ENCODE measurements at places on chromosomes 6 and 20. TPM values are rescaled to one million over a fixed set of nuclear protein-coding genes. Genes with fewer than 3 reads are reported as not detected.

- H3K27ac ChIP-seq, result no peak overlapping the region
- no peaks in the 10 kb centered on the region for H3K4me1 ChIP-seq
- no peak for DNase-seq
- H3K27me3 ChIP-seq, result no peaks in the 10 kb centered on the region
- no peak overlapping the region for H3K4me3 ChIP-seq
These were observed 65.8 kb upstream of the THEMIS start for GRCh38 chr6:127966616-127967015.

GRCh38 chr6:112522587-112522986, 175.5 kb downstream of the RFPL4B start:
- H3K4me3 ChIP-seq, result no peak overlapping the region
- no peaks in the 10 kb centered on the region for H3K36me3 ChIP-seq
- no peak overlapping the region for H3K27ac ChIP-seq
- H3K4me1 ChIP-seq, result no peaks in the 10 kb centered on the region
- DNase-seq, result no peak

DEFB129 gene
- not detected for total RNA-seq

GRCh38 chr20:35698298-35699126, 640 bp downstream of the NFS1 start:
- no peaks in the 10 kb centered on the region for H3K27me3 ChIP-seq
- H3K27ac ChIP-seq, result peak overlapping the region; percentile 87
- peaks cover 53% of the 10 kb centered on the region for H3K36me3 ChIP-seq
- peak overlapping the region; percentile 69 for H3K4me3 ChIP-seq
- DNase-seq, result peak; percentile 28

DNA sequence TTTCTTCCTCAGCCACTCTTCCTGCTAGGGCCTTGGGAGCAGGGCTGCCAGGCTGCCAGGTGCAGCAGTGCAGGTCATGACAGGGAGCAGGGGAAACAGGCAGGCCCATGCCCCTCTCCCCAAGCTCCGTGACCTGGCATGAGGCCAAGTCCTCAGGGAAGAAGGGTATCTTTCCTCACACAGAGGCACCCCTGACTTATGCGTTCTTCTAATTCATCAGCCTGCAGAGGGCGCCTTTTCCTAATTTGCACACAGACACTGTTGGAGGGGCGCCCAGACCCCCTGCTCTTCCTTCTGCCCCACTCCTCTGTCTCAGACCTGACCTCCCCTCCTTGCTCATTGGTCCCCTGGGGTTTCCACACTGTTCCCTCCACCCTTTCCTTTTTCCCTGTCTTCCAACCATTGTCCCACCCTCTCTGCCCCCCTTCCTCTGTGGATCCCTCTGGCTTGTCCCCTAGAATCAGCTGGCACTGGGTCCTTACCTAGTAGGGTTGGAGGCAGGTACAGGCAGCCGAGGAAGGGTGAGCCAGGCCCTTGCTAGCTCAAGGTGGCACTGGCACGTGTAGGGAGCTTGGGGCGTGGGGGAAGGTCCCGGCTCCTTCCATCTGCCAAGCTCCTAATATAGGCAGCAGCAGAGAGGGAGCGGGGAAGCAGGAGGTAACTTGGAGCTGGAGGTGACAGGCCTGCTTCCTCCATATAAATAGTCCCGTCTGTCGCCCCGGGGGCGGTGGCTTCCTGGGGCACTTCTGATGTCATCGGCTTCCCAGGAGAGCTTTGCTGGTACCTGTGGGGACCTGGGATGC, 154.9 kb upstream of the MLN start:
- no peaks in the 10 kb centered on the region for H3K36me3 ChIP-seq
- H3K27me3 ChIP-seq, result no peaks in the 10 kb centered on the region
- peak; percentile 58 for DNase-seq
- no peaks in the 10 kb centered on the region for H3K4me1 ChIP-seq

- peak within 1 kb of the TSS; percentile 71 for H3K4me3 ChIP-seq
- H3K36me3 ChIP-seq, result peaks cover 9% of the 10 kb centered on the region
- peak; percentile 87 for DNase-seq
- peaks cover 16% of the 10 kb centered on the region for H3K4me1 ChIP-seq
- H3K27ac ChIP-seq, result peak within 1 kb of the TSS; percentile 86
These were observed at the start of gene CCN2 for GRCh38 chr6:131950767-131951575. Gene CCN2 (minus strand): TSS chr6:131951372. CDS start chr6:131951172, 200 bp downstream.

- H3K27ac ChIP-seq, result peak overlapping the region; percentile 91
- peak overlapping the region; percentile 91 for H3K4me3 ChIP-seq
- peaks cover 38% of the 10 kb centered on the region for H3K4me1 ChIP-seq
- H3K27me3 ChIP-seq, result no peaks in the 10 kb centered on the region
- peaks cover 73% of the 10 kb centered on the region for H3K36me3 ChIP-seq
These were observed 551 bp upstream of the ATP5F1E start for GRCh38 chr20:59032713-59033059.

- no peak for DNase-seq
- H3K4me3 ChIP-seq, result no peak overlapping the region
- peaks cover 45% of the 10 kb centered on the region for H3K36me3 ChIP-seq
- no peaks in the 10 kb centered on the region for H3K27me3 ChIP-seq
These were observed 45.3 kb downstream of the IGF2R start for GRCh38 chr6:160013987-160014868.

DNA sequence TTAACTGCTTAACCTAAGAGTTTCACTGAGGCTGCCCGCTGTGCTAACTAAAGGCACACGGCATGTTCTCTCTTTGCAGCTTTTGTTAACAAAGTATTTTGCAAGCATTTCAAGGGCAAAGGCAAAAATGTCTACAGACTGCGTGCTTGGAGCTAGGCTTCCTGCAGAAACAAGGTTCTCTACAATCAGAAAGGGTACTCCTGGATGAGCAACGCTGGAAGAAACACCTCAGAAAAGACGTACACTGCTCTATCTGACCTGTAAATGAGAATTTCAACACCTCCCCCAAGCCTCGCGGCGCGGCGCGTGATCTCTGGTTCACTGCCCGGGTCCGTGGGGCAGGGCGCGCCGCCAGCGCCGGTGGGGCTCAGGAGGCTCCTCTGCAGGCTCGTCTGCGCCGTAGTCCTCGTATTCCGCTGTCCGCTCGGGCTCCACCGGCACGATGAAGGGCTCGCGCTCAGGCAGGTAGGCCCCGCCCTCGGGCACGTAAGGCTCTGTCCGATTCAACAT, 120.9 kb downstream of the COL12A1 start:
- H3K27ac ChIP-seq, result no peak overlapping the region
- H3K36me3 ChIP-seq, result no peaks in the 10 kb centered on the region
- DNase-seq, result peak; percentile 76
- peak overlapping the region; percentile 31 for H3K4me3 ChIP-seq
- H3K4me1 ChIP-seq, result no peaks in the 10 kb centered on the region

TAB2 gene
- total RNA-seq, result 65.8 TPM

EEF1A2 gene
- 0.67 TPM for total RNA-seq

- H3K36me3 ChIP-seq, result peaks cover 17% of the 10 kb centered on the region
- no peak for DNase-seq
- peak overlapping the region; percentile 98 for H3K27ac ChIP-seq
- H3K4me1 ChIP-seq, result peaks cover 79% of the 10 kb centered on the region
- no peaks in the 10 kb centered on the region for H3K27me3 ChIP-seq
- H3K4me3 ChIP-seq, result no peak overlapping the region
These were observed 6.3 kb downstream of the ZMYND8 start for GRCh38 chr20:47350181-47350550.

DIDO1 gene
- total RNA-seq, result 55.5 TPM

DNA sequence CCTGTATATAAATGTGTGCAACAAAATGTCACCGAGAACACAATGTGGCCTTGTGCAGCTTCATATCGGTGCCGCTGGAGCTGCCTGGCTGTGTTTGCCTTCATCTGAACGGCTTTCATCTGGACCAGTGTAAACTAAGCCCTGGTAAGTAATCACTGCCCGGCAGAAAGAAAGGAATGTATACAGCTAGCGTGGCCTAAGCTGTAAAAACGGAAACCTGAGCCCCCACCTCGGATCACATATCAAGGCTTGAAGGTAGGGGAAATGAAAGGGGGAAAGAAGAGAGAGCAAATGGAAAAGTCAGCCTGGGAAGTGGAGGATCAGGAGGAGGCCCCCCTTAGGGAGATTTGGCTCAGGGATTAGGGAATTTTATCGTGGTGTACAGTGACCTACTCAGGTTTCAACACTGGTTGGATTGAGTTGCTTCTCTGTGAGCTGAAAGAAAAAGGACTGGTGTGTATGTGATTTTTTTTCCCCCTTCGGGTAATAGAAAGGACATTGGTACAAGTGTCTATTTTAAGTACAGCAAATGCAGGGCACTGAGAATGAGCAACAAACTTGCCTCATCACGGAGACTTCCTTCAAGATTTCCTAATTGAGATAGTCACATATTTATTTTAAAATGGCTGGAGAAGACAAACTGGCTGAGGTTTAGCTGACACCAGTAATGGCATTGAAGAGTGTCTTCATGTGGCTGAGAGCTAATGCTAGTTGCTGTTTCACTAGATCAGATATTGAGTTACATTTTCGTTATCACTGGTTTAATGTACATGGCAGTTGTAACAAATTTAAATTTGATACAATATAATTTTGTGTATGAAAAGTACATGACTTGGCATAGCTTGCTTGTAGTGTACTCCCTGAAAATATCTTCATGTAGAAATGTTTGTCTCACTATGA, 3.5 kb downstream of the SOBP start:
- peaks cover 44% of the 10 kb centered on the region for H3K4me1 ChIP-seq
- H3K4me3 ChIP-seq, result no peak overlapping the region
- no peaks in the 10 kb centered on the region for H3K36me3 ChIP-seq
- no peak overlapping the region for H3K27ac ChIP-seq
- no peak for DNase-seq
- H3K27me3 ChIP-seq, result peaks cover 5% of the 10 kb centered on the region

DNA sequence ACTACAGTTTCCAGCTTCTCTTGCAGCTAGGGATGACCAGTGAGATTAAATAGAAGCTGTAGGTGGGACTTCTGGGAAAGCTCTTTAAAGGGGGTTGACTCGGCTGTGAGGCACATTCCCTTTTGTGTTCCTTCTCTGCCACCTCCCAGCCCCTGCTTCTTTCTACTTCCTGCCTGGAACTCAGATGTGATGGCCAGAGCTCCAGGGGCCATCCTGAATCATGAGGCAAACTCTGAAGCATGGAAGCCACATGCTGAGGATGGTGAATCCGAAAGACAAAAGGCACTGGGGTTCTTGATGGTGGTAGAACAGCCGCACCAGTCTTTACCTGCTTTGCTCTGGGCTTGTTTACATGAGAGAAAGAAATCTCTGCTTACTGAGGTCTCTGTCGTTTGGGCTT, 9.1 kb downstream of the CEBPB start:
- peaks cover 1% of the 10 kb centered on the region for H3K36me3 ChIP-seq
- H3K4me3 ChIP-seq, result no peak overlapping the region
- no peak for DNase-seq
- no peaks in the 10 kb centered on the region for H3K27me3 ChIP-seq
- H3K4me1 ChIP-seq, result peaks cover 6% of the 10 kb centered on the region
- H3K27ac ChIP-seq, result no peak overlapping the region

DNA sequence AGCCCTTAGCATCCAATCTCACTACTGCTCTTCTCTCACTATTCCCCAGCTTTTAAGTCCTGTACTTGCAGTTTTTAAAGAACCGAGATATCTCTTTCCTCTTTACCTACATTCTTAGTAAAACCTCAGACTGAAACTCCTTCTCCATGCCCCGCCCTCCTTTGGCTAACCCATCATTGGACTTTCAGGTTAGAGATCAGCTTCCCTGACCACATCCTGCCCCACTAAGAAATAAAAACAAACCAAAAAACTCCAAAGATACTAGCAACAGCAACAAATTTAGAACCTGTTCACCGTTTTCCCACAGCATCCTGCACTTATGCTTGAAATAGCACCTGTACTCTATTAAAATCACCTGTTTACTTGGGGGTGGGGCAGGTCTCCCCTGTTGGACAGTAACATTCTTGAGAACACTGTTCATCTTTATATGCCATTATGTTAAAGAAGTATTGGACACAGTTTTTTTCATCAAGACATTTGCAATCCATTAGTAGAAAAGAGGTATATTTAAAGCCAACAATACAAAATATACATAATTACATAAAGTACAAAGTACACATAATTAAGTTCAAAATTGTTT, 16.3 kb upstream of the SMAP1 start:
- H3K36me3 ChIP-seq, result no peaks in the 10 kb centered on the region
- no peaks in the 10 kb centered on the region for H3K4me1 ChIP-seq
- no peak overlapping the region for H3K27ac ChIP-seq
- no peak for DNase-seq

DNA sequence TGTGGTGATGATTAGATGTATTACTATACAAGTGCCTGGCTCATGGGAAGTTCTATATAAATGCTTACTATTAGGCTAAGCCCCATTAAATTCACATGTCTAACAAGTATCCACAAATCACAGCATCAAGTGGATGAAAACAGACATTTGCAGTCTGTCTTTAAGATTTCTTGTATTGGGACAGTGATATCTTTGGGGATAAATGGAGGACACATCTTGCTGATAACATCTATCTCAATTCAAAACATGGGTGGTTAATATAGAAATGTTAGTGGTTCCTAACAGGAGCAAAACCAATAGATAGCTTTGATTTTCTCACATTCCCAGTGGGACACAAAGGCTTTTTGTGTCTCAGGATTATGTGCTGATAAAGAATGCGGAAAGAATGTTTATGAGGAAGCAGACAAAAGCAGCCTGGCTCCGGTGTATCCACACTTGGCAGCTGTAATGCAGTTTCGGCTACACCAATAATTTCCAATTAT, 29.3 kb downstream of the PTPRK start:
- no peaks in the 10 kb centered on the region for H3K27me3 ChIP-seq
- peak overlapping the region; percentile 35 for H3K4me3 ChIP-seq
- no peaks in the 10 kb centered on the region for H3K36me3 ChIP-seq
- DNase-seq, result no peak

FAM184A gene
- total RNA-seq, result 15.4 TPM

GRCh38 chr6:79180052-79180451, 54.4 kb downstream of the HMGN3 start:
- no peaks in the 10 kb centered on the region for H3K27me3 ChIP-seq
- H3K36me3 ChIP-seq, result no peaks in the 10 kb centered on the region
- DNase-seq, result no peak
- no peak overlapping the region for H3K27ac ChIP-seq

GRCh38 chr20:59047938-59048680, 5.5 kb upstream of the PRELID3B start:
- peak overlapping the region; percentile 67 for H3K27ac ChIP-seq
- no peak overlapping the region for H3K4me3 ChIP-seq
- no peaks in the 10 kb centered on the region for H3K36me3 ChIP-seq
- H3K27me3 ChIP-seq, result no peaks in the 10 kb centered on the region
- peaks cover 6% of the 10 kb centered on the region for H3K4me1 ChIP-seq

GRCh38 chr6:72720464-72720863, 98.6 kb downstream of the KCNQ5 start:
- H3K4me1 ChIP-seq, result no peaks in the 10 kb centered on the region
- DNase-seq, result no peak
- H3K36me3 ChIP-seq, result no peaks in the 10 kb centered on the region
- no peak overlapping the region for H3K27ac ChIP-seq

DNA sequence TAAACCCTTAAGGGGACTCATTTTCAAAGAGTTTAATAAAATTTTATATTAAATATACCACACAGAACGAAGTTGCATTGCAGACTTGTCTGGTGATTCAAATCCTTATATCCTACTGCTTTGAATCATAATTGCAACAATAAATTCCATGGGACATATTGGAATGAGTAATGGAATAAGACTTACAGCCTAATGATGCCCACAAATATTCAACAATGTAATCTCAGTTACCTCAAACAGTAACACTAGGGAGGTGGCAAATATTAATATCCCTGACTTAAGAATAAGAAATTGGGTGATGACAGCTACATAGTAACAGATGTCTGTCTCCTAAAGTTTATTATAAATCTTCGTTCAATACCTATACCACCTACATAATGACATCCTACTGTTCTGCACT, 52.6 kb downstream of the BMP5 start:
- H3K27ac ChIP-seq, result no peak overlapping the region
- no peak for DNase-seq
- no peaks in the 10 kb centered on the region for H3K4me1 ChIP-seq
- no peak overlapping the region for H3K4me3 ChIP-seq
- H3K36me3 ChIP-seq, result no peaks in the 10 kb centered on the region
- no peaks in the 10 kb centered on the region for H3K27me3 ChIP-seq

- DNase-seq, result no peak
- no peak overlapping the region for H3K27ac ChIP-seq
These were observed 51.2 kb downstream of the VAPB start for GRCh38 chr20:58440021-58440767.
